ENCODE measurements at places on chromosomes 3 and 15.

DNA sequence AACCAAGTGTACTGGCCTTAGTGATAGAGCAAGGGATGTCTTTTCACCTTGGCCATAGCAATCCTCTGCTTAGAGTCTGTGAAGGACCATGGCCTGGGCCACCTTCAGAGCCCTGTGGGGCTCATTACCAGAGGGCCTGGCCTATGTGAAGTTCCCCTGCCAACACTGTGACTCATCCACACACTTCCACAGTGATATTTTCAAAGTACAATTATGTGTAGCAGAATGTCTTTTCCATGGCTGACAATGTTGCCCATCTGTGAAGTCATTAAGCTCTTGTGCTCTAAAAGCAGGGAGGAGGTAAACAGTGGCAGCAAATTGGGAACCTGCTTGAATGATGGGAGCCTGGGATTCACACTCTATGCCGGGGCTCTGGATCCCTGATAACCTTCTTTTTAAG, 12.2 kb upstream of the CACNA1D start:
- DNase-seq, result no peak

- no peak for DNase-seq
Measured at GRCh38 chr15:96049323-96049722, 281.2 kb upstream of the NR2F2 start.

DNA sequence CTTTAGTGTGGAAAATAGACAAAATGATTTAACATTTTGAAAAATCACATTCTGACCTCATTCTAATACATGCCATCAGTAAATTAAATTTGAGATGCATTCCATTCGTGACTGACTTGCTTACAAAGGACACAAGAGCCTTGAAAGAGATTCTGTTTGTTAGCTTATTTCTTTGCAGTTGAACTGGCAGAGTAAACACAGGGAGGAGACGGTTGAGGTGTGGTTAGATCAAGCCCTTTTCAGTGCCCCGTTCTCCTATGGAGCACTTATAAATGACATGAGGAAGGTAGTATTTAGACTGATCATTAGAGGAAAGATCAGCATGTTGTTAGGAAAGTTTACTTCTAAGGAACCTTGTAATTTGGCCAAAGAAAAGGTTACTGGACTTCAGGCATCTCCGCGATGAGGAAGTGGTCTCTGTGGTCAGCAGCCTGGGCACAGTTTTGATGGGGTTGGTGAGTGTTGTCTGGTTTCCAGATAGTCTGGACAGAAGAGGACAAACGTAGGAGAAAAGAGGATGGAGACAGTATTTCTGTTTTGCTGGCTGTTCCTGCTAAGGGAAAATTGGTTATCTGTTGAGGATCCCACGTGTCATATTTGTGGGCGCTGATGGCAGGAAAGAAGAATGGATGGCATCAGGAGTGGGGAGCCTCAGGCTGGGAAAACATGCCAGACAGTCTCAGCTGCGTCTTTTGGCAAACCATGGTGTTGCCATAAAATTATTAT, 328.9 kb upstream of the TBL1XR1 start:
- no peak for DNase-seq

- DNase-seq, result no peak
Measured at GRCh38 chr3:192745150-192745549, 17.8 kb upstream of the FGF12 start.

DNA sequence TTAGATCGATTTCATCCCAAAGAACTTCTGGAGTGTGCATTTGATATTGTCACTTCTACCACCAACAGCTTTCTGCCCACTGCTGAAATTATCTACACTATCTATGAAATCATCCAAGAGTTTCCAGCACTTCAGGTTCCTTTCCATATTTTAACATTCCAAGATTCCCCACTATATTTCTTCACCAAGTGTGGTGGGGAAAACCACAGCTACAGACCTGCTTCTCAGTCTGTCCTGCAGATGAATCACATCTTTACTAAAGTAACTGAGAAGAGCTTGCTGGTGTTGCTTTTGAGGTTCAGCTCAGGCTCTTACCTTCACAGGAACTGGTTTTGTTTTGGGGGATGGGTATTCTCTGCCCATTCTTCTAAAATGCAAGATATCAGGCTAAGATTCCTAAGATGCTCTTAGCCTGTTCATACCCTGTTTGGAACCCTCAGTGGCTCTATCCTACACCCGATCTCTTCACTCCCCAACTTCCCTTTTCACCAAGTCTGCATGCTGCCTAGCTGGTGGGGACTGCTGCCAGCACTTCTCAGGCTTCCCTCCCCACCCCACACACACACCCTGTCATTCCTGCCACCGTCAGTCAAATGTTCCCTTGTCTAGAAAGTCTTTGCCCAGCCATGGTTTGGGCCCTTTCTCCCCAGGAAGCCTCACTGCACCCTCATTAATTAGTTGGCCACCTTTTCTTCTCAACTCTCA, 30.8 kb downstream of the SRP14 start:
- no peak for DNase-seq
